ENCODE measurements at places on chromosomes 5 and 9.

GRCh38 chr9:23603311-23603710, 222.7 kb downstream of the ELAVL2 start:
- DNase-seq: no peak

GRCh38 chr5:65925044-65925600, 1.3 kb upstream of the ERBIN start:
- DNase-seq: peak; percentile 68

GRCh38 chr9:72257814-72258213, 107.2 kb downstream of the ZFAND5 start:
- DNase-seq: no peak

GRCh38 chr5:68229416-68229815, 13.9 kb downstream of the PIK3R1 start:
- no peak for DNase-seq

DNA sequence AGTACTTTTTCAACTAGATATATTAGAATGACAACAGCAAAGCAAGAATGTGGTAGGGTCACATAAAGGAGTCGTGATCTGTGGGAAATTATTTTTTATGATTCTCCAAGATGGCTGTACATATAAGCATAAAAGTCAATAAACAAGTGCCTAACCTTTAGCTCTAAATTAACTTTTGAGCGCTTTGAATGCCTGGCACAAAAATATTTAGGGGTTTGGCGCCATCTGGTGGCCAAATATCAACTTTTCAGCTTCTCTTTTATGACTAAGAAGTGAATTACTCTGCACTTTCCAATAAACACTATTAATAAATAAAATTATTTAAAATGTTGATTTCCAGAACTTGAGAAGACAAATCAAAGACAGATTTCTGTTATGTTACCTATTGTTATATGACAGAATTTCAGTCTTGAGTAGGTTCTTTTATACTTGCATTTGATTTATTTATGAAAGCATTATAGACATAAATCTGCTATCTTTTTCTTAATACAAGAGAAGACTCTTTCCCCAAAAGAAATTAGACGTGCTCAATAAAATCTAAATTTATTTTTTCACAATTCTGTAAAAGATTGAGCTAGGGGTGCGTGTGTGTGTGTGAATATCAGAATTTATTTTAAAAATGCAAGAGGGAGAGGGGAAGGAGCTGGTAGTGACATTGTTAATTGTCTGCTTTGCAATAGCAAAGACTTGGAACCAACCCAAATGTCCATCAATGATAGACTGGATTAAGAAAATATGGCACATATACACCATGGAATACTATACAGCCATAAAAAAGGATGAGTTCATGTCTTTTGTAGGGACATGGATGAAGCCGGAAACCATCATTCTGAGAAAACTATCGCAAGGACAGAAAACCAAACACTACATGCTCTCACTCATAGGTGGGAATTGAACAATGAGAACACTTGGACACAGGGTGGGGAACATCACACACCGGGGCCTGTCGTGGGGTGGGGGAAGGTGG, 36.7 kb upstream of the ARRDC3 start:
- DNase-seq: peak; percentile 76

DNA sequence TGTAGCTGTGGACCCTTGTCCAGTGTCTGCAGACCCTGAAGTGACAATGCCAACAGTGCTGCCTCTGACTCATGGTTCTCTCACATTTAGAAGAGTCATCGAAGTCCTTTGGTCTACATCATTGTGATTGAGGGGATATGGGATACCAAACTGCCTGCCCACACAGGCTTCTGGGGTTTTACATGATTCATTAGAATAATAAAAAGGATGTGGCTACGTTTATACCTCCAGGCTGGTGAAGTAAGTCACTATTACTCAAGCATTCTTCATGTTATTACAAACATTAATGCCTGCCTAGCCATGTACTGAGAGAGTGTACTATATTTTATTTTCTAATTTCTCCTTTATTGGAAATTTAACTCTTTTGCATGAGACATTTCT, 365.7 kb downstream of the SPATA31D1 start:
- DNase-seq: no peak

DNA sequence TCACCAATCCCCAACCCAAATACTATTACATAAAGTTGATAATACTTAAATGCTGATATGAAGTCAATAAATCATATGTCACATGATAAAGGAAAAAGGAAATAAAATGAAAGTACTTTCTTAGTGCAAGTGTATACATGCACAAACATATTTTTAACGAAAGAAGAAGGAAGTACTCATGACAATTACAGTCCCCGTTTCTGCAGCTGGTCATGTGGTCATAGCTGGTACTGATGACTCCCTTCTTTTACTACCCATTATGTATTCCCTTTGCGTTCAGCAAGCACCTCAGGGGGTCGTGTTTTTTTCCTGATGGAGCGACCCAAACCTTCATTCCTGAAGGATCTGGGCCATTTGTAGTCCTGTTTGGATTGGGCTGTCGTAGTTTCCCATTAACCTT, 27.3 kb downstream of the CENPP start:
- no peak for DNase-seq

DNA sequence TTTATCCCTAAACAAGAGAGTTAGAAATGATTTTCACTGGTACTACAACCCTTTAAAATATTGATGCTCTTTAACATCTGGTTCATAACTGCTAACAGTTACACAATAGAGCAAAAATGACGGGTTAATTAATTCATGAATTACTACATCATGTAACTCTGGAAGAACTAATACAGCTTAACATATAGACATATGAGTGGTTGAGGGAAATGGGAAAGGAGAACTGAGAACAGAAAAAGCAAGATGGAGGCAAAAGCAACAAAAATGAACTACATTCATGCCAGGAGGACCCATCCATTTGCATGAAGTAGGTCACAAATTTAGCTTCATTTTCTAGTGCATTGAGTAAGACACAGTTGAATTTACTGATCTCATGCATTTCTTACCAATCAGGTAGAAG, 61.8 kb downstream of the C9 start:
- DNase-seq: no peak

DNA sequence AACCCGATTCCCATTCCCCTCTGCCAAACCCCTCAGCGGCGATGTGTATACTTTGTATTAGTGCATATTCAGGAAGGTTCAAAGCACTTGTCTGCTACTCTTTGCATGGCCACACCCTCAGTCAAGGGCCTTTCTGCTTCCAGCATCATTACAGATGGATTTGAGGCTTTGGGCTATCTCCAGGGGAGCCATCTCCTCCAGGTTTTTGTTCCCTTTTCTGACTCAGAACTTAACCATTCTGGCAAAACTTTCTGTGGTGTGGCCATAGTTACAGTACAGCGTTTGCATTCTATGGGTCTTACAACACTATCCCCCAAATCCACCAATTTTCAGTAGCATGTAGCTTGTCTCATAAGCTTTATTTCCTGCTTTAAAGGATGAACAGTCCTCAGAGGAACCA, 36.0 kb upstream of the SVEP1 start:
- DNase-seq: no peak

DNA sequence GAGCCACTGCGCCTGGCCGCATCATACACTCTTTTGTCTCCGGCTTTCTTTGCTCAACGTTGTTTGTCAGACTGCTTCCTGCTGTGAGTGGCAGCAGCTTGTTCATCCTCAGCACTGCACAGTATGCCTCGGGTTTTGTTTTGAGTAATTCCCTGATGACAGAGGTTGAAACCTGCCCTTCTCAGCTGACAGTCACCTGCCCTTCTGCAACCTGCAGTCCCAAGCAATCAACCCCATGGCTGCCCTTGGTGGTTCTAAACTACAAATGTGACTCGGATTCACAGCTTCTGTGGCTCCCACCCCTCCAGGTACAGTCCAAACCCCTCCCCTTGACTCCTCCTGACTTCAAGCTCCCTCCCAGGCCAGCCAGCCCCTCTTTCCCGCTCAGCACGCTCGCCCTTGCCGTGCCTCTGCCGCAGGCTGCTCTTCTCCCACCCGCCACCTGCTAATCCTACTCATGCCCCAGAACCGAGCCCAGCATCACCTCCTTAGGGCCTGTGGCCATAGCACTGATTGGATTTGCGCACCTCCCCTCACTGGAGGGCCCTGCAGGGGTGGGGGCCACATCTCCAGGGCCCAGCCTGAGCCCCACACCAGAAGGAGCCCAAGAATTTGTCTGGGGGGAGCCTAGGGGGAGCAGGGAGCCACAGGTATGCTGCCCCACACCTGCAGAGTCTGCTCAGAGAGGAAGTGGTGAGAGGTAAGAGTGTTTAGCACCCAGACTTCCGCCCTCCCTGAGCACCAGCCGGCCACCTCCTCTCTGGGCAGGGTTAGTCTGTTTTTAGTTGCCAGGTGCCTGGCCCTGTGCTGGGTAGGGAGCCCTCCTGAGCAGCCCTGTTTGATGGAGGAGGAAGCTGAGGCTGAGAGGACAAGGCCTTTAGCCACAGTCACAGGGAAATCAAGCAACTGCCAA, 10.1 kb downstream of the EEIG1 start:
- peak; percentile 21 for DNase-seq

DNA sequence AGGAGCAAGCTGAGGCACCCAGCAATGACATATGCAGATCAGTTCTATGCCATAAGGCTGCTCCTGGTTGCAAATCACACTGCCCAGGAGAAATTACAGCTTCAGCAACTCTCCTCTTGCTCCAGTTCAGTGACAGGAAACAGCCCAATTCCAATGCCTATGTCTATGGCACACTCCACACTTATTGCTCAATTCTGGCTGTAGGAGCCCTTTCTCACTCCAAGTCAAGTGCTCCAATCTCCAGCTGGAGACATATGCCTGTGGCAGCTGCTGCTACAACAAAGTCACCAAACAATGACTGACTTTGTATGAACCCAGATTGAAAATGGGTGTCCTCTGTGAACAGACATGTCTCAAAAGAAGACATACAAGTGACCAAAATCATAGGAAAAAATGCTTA, 31.8 kb upstream of the PLCXD3 start:
- no peak for DNase-seq

DNA sequence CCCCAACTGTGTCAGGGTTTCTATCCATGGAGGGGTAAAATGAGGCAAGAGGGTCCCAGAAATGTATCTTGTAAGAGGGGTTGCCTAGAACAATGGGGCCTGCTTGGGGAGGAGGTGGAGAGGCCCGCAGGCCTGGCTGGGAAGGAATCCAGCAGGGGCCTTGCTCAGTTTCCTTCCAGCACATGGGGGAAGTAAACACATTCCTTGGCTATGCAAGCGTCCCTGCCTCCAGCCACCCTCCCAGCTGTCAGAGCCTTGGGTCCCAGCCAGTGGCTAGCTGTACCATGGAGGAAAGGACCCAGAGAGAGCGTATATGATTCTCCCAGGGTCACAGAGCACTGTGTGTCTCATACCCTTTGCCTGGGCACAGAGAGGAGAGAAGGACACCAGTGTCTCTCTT, 71.1 kb upstream of the IL17B start:
- no peak for DNase-seq

DNA sequence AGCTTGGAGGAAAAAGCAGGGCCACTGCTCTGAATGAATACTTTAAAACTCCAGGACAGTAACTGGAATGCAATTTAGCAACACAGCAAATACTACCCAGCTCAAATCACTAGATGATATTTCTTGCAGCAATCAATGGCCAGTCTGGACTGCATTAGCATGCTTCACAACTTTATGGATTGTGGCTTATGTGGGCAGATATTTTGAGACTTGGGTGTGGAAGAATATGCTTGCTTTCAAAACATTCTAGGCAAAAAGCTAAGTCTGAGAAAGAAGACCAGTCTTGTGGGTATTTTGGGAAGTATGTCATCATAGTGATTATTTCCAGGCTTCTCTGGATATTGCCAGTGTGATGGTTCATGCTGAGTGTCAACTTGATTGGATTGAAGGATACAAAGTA, 3.1 kb downstream of the RANBP3L start:
- DNase-seq: no peak

GRCh38 chr9:89740722-89741121, 135.9 kb downstream of the GADD45G start:
- no peak for DNase-seq

GRCh38 chr9:92380603-92381002, 23.8 kb downstream of the OGN start:
- DNase-seq: no peak

GRCh38 chr5:160477266-160477970, 55.8 kb downstream of the PTTG1 start:
- DNase-seq: no peak

DNA sequence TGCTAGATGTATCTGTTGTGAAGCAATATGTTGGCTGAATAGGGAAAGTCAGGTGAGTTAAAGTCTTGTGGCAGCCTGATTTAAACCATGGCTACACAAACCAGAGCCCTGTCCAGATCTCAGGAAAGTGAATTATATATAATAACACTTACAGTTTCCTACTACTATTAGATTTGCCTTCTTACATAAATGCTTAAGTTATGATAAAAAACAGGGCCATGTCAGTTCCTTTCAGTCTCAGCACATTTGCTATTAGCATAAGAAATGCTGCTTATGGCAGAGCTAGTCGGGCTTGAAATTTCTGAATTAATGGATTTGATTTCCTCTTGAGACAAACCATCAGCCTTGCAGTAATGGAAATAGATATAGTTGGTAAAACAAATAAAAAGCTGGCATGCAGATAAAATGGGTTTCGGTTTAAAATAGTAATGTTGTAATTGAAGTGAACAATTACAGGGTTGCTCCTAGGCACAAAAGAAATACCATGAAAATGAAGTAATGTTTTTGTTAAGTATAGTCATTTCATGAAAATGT, 664.2 kb upstream of the ZNF608 start:
- DNase-seq: no peak

DNA sequence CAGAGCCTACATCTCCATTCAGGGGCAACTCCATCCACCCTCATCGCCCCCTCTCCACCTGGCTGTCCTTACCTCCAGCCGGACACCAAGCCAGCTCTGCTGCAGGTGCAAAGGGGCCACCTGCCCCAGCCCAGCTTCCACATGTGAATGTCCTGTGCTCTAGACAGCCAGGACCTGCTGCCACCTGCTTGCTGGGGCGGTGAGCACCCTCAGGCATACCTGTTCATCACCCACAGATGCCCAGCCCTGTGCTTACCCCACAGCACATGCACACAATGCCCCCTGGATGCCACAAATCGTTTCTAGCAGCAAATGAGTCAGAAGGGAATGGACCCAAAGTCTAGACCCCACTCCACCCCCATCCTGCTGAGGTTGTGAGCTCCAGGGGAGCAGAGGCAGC, 13.3 kb upstream of the NKD2 start:
- no peak for DNase-seq

DNA sequence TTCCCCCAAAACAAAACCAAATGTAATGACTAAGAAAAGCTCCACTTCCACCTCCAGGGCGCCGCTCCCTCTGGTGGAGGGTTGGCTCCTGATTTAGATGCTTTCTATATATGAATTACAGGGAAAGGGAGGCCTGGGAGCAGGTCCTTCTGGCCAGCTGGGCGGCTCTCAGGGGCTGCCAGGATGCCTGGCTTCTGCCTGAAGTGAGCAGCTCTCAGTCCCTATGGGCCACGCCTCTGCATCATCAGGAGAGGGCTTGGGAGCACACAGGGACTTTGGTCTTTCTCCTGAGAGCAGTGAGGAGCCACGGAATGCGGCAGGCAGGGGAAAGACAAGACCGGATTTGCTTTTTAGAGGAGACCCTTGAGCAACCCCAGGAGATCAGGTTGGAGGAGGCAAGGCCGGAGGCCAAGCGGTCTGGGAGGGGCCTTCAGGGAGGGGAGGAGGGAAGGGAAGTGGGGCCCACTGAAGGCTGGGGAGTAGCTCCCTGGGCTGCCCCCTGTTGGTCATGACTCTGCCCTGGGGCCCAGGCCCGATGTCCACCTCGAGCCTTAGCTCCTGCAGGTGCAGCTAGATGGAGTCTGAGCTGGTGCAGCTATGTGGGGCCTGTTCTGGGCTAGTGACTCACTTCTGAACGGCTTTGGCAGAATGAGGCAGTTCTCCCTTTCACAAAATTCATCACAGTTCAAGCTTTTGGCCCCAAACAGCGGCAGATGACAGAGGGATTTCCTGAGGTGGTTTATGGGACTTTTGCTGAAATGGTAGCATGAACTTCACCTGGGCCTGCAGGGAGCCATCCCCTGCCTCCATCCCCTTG, 11.3 kb upstream of the GRHPR start:
- DNase-seq: no peak

All from head of caudate nucleus (tissue), 42 donors.